Activated CD8-positive, alpha-beta memory T cell treated with anti-CD3 and anti-CD28 coated beads for 48 hours (primary cell): ENCODE measurements at places on chromosomes 2 and 18.

DNA sequence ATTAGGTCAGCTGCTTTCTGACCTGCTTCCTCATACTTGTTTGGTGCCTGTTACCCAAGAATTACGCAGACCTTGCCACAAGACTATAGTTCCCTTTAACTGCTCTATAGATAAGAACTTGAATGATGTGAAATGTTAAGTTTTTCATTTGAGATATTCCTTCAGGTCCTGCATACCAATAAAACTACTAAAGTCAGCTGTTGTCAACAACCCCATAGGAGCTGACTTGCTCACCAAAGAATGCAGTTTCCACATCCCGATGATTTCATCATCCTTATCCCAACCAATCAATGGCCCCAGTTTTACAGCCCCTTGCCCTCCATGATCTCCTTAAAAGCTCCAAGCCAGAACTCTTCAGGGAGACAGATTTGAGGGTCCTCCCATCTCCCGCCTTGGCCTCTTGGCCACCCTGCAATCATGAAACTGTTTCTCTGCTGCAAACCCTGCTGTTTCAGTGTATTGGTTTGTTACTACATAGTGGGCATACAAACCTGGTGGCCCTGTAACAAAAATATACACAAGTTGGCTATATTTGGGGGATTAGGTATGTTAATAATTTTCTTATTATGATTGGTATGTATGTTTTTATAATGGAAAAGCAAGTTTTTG, 396.3 kb upstream of the CHST9 start:
- DNase-seq, result no peak

DNA sequence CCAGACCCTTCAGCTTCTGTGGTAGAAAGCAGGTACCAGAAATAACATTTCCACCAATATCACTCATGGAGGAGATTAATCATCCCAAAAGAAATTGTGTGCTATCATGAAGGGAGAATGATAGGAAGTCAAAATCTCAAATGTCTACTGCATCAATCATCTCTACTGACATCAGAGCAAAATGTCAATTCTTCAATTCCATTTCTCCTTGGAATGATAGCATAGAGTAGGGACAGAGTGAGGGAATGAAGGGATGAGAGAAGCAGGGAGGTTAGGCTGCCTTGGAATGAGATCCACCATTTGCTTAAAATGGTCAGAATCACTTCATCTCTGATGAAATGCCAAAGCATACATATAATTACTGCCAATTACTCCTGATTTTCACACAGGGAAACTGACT, 371.8 kb upstream of the ACVR2A start:
- DNase-seq, result no peak

DNA sequence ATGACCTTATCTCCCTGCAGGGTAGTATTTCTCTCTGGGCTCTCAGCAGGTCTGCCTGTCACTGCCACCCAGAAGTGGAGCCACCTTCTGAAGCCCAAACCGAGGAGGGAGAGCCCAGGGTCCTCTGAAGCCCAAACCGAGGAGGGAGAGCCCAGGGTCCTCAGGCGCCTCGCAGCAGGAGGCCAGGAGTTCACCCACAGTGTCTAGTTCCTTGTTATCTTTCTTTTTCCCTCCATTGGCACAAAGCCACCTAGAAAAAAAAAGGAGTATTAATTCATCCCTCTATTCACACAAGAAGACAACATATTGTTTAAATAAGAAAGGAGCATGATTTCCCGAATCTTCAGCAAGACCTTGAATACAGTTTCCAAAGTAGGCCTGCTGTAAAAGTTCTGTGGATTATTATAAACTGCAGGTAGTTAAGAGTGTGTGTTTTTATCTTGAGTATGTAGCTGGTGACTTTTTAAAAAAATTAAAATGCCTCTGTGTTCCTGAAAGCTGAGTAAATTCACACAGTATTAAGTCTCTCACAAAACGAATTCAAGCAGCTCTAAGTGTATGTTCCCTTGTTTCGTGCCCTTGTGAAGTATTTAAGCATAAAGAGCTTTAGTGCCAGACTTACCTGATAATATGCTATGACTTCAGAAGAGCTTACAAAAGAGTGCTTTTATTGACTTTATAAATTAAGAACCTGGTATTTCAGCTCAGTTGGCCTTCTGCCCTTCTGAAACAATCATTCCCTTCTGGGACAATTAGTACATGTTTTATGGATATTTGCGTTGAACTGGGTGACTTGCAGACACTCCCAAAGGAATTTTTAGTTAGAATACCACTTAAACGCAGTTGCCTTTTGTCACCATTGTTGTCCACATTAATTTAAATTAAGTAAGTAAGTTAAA, 11.7 kb upstream of the GRHL1 start:
- DNase-seq, result no peak

DNA sequence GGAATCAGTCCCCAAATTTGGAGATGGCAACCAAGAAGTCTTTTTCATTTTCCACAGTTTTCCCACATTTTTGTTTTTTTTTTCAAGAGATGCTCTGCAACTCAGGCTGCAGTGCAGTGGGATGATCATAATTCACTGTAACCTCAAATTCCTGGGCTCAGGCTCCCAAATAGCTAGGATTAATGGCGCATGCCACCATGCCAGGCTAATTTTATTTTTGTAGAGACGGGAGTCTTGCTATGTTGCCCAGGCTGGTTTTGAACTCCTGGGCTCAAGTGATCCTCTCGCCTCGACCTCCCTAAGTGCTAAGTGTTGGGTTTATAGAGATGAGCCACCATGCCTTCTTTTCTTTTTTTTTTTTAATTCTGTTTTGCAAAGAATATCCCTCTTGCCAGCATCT, 35.2 kb downstream of the PCBP1 start:
- no peak for DNase-seq

DNA sequence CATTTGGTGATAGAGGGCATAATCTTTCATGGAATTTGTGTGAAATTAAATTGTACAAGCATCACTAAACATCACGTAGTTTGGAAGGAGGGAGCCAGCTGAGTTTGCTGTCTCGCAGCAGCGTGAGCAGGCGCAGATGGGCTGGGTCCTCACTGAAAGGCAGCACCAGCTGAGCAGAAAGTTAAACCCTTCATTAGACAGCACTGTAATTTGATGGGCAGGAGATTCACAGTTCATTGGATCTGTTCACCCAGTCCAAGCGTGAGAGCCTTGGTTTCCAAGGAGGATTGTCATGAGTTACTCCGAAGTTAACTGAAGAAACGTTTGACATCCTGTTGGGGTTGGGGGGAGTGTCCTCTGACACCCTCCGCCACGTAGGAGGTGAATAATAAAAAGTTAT, 89.8 kb upstream of the NFATC1 start:
- no peak for DNase-seq

DNA sequence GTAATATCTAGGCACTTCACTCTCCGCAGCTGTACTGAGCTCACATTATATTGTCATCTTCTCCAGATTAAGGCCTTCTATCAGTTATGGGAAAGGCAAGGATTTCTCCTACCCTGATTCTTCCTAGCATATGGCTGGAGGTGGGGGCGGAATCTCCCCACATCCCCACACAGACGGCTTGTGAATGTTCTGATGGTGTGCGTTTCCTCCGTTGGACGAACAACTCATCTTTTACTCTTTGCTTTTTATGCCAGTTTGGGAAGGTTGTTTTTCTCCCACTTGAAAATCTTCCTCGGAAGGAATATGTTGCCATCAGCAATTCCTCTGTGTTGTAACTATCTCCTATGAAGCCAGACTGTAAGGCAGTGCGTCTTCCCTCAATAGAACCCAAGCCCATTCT, 24.3 kb downstream of the KLHL29 start:
- no peak for DNase-seq
